ENCODE measurements at places on chromosomes 1 and 21.

DNA sequence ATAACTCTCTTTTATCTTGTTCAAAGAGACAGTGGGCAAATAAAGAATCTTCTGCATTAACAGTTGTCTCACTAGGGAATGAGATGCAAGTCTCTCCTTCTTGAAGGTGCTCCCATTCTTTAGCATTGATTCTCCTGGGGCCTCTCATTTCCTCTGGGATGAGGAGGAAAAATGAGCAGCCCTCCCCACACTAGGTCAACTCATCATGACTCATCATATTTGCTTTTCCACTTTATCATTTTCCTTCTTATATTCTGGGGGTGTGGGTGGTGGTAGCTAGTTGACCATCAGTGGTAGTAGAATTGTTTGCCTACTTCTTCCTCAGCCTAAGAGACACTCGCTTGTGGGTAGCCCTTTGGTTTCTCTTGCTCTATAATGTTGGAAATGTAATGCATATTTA is 182.0 kb upstream of the C1orf87 start:
- DNase-seq = no peak

GRCh38 chr1:37831809-37832208 is 23.8 kb upstream of the YRDC start:
- no peak for DNase-seq

GRCh38 chr1:174953285-174954072 is 46.3 kb upstream of the CACYBP start:
- DNase-seq = no peak

GRCh38 chr1:170659399-170660035 is 4.4 kb upstream of the PRRX1 start:
- DNase-seq = no peak

DNA sequence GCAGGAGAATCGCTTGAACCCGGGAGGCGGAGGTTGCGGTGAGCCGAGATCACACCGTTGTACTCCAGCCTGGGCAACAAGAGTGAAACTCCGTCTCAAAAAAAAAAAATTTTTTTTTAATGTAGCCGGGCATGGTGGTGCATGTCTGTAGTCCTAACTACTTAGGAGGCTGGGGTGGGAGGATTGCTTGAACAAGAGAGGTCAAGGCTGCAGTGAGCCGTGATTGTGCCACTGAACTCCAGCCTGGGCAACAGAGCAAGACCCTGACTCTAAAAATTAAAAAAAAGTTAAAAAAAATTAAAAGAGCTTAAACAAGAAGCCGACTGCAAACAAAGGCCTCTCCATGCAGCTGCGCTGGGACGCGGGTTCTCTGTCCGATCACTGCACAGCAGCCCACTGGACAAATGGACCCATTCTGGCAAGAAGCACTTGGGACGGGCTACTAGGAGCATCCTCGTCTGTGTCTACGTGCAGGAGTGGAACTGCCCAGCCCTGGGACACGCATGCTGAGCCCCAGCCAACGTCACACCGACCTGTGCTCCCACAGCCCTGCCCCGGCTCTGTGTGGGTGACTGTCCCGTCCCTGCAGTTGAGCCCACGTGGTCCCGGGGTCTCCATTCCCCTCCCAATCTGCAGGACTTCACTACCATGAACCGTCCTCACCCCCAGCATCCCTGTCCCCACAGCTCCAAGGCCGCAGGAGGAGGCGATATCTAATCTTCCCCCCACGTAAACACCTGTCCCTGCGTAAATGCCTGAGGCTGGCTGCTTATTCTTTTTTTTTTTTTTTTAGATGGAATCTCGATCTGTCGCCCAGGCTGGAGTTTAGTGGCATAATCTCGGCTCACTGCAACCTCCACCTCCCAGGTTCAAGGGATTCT is 12.3 kb downstream of the SLC35E2B start:
- DNase-seq = no peak

GRCh38 chr1:147630447-147630846 is 39.9 kb downstream of the ACP6 start:
- no peak for DNase-seq

DNA sequence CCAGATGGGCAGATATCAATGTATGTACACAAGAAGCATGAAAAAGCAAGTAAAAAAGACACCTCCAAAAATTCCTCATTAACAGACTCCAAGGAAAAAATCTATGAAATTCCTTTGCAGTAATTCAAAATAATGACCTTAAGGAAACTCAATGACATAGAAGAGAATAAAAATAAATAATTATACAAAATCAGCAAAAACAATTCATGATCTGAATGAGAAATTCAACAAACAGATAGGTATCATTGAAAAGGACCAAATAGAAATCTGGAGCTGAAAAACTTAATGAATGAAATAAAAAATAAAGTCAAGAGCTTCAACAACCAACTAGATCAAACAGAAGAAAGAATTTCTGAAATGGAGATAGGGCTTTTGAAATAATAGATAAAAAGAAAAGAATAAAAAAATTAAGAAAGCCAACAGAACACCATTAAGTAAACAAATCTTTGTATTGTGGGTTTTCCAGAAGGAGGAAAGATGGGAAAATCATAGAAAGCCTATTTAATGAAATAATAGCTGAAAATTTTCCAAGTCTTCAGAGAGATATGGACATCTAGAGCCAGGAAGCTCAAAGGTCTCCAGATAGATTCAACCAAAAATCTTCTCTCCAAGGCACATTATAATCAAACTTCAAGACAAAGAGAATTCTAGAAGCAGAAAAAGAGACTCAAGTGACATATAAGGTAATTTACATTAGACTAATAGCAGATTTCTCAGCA is 52.0 kb upstream of the KCNK1 start:
- DNase-seq = no peak

DNA sequence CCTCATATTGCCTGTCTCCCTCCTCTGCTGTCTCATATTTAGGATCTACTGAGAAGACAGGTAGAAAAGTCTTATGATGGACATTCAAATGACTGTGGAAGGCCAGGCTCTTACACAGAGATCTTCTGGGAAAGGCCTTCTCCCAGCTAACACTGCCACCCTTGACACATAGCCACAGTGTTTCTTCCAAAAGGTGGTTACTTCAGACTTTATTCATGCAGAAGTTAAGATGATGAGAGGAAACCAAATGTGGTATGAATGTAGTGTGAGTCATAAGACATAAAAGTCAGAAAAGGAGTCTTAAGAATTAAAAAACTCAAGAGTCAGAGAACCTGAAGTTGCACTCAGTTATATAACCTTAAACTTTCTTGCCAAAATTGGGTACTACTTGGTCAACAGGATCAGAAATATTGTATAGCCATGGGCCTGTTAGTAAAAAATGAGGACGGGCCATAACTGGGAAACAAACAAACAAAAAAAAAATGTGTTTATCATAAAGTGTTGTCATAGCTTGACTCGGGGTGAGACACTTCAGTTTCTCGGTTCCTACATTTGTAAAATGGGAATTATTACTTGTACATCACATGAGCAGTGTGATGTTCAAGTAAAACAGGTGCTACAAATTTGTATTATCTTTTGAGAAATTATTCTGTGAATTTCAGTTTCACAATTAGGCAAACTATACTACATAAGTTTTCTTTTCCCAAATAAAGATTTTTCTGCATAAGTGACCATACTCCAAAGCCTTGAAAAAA is 1.2 kb upstream of the DENND1B start:
- no peak for DNase-seq

DNA sequence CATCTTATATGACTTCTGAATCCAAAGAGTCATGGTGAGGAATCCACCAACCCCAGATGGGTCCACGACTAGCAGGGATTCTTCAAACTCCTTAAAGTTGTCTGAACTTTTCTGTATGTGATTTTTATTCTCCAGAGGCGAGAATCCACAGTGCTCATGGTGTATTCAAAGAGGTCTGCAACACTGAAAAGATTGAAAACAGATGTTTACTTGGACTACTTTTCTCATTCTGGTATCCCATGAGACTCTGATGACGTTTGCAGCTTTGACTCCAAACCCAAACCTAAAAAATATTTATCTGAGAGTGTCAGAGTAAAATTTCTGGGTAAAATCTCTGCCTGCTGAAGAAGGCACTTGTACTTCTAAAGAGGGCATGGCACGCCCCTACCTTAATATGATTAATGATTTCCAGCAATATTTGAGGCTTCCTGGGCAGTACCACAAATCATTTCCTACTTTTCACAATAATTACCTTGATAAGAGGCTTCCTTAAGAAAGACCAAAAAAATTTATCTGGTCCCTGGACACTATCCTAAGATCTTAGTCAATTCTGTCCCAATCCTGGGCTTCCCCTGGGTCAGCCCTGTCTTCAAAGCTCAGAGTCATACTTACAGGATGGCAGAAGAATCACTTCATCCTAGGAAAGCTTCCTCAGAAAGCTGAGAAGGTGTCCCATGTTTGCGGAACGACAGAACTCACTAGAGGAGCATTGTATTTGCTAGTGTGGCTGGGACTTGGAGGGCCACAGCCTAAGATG is 76.5 kb upstream of the MAP10 start:
- DNase-seq = no peak

- DNase-seq = no peak
These were observed 18.7 kb upstream of the FMOD start for GRCh38 chr1:203369666-203370065.
